GM03348 (cell line): ENCODE measurements at places on chromosomes 11 and 22.

GRCh38 chr11:32464078-32464477 is 28.7 kb upstream of the WT1 start:
- DNase-seq, result no peak

GRCh38 chr11:117316197-117316961 is at the start of gene BACE1:
BACE1 (minus strand) TSS chr11:117316256; CDS start chr11:117315795, 461 bp downstream.
- peak; percentile 95 for DNase-seq

DNA sequence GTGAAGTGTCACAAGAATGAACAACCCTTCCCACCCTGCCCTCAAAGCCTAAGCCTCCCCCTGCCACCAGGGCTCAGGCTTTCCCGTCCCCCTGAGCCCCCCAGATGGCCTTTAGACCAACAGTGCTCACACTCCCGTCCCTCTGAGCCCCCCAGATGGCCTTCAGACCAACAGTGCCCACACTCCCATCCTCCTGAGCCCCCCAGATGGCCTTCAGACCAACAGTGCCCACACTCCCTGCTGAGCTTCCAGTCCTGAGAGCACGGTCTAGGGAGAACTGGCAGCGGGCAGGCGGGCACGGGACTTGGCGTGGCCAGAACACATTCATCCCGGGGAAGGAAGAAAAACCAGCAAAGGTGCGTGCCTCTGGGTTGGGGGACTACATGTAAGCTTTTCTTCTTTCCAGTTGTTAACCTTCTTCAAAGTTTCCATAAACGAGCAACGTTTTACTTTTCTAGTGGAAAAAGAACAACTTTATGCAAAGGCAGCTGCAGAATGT is 2.5 kb downstream of the MRGPRG start:
- no peak for DNase-seq

DNA sequence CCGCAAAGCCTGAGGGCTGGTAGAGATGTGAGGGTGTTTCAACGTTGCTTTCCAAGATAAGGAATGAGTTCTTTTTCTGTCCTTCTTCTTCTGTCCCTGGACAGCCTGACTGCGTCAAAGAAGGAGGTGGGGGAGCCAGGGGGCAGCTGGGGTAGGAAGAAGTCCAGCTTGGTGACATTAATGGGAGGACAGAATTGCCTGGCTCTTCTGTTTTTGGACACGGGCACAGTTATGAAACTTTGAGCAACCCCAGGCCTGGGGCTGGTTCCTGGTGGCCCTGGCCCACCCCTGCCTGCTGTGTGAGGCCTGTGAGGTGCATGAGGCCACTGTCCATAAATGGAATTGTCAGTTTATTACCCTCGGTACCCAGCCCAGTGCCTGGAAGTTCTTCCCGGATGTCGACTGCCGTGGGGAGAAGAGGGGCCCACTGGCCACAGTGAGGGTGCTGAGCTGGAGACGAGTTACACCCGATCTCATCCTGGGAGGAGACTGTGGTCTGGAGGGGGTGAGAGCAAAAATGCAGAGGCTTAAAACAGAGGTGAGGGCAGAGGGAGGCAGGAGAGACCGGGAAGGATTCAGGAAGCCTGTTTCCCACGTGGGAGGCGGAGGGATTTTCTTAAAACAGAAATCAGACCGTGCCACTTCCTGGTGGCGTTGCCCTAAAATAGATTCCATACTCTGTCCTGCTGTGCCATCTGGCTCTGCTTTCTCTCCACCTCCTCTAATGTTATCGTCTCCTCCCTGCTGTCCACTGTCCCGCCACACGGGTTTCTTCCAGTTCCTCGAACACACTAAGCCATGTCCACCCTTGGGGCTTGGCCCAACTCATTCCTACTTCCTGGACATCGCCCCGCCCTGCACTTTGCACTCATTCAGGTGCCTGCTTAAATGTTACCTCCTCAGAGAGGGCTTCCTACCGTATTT is 59.7 kb upstream of the RASD2 start:
- peak; percentile 38 for DNase-seq

DNA sequence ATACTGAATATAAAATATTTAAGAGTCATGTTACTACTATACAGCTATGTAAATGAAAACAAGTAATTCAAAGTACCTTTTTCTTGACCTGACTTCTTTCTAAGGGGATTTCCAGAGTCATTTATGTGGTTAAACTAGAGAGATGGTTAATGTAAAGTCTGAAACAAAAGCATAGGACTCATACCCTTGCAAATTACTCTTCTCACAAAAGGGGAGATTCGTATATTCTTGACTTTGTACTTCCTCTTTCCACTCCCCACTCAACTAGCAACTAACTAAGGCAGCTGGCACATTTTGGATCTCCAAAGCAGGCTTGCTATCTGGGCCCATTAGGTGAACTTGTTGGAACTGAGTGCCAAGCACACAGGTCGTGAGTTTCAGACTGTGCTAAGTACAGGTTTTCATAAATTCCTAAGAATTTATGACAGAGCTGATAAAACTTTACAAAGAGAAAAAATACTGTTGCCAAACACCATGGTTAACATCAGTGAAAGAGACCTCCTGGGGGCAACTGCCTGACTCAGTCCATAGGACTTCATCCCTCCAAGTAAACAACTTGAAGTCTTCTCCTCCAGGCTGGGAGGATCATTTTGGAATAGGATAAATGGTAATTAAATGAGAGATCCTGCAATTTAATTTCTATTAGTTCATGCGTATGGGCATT is 77.0 kb upstream of the DDI1 start:
- no peak for DNase-seq

- peak; percentile 84 for DNase-seq
Observed at GRCh38 chr11:123590296-123590912, 64.0 kb downstream of the SCN3B start.

GRCh38 chr22:46731246-46732040 is 6.6 kb downstream of the CERK start:
- no peak for DNase-seq

- DNase-seq, result peak; percentile 56
Observed at GRCh38 chr22:38981005-38981991, 849 bp upstream of the APOBEC3B start.

DNA sequence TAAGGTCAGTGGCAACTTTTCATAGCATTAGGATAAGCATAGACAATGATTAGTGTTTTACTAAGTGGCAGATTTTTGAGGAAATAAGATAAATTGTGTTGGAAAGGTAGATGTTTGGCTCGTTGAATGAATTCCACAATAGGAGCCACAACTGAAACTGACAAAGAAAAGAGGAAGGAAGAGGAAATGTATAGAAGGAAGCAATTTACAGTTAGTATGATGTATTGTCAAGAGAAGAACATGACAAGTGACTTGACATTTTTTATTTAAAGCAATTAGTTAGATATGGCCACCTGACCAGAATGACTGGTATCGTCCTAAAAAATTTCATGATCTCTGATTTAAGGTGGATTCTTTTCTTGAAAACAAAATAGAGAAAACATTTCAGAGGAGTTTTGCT is 3.1 kb upstream of the RAG2 start:
- no peak for DNase-seq

GRCh38 chr11:15289723-15290122 is 175.0 kb downstream of the INSC start:
- no peak for DNase-seq

- DNase-seq, result peak; percentile 72
Observed at GRCh38 chr11:7576726-7577290, 63.0 kb downstream of the PPFIBP2 start.
